Placental epithelial cell (primary cell): ENCODE measurements at places on chromosomes 3 and 15. TPM values are rescaled to one million over a fixed set of nuclear protein-coding genes. Genes with fewer than 3 reads are reported as not detected.

The GRAMD2A gene
- total RNA-seq = 86.4 and 116 TPM in 2 replicates

The B3GALNT1 gene
- 7.5 and 14.6 TPM in 2 replicates for total RNA-seq

The SLC12A1 gene
- not detected in 2 replicates for total RNA-seq

The PRR20G gene
- total RNA-seq = not detected in 2 replicates
